ENCODE measurements at places on chromosomes 4 and X.

DNA sequence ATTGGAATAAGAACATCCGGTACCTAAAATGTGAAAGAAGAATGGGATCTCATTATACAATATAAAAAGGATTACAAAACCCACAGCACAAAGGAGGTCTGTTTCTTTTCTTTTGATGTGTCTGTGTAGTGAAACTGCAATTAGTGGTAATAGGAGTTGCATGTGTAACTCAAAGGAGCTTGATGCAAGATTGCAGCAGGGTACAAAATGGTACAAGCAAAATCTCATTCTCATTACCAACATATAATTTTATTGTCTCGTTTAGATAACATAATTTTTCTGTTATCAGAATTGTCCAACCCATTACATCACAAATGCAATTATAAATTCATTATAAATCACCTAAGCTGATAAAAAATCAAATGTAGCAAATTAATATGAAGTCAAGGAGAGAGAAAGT lies 47.1 kb upstream of the CCSER1 start:
- no peak for DNase-seq

- no peak for DNase-seq
Measured at GRCh38 chrX:94256396-94256795, 582.4 kb downstream of the FAM133A start.

DNA sequence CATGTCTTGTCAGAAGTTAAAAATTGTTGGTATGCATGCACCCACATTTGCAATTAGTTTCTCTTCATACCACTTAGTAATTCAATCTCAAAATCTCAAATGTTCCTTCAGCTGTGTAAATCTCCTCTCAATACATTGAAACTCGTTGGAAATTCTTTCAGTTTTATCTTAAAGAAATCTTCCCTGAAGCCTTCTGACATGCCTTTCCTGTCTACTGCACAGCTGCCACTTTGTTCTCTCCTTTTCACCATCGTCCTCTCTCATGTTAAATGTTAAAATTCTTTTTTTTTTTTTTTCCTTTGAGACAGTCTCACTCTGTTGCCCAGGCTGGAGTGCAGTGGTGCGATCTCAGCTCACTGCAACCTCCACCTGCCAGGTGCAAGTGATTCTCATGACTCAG lies 30.9 kb downstream of the MCUB start:
- no peak for DNase-seq

DNA sequence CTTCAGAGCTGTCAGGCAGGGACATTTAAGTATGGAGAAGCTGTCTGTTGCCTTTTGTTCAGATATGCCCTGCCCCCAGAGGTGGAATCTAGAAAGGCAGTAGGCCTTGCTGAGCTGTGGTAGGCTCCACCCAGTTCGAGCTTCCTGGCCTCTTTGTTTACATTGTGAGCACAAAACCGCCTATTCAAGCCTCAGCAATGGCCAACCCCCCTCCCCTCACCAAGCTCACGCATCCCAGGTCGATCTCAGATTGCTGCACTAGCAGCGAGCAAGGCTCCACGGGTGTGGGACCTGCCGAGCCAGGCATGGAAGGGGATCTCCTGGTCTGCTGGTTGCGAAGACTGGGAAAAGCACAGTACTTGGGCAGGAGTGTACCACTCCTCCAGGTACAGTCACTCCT lies 59.3 kb downstream of the ZNF674 start:
- DNase-seq = no peak

DNA sequence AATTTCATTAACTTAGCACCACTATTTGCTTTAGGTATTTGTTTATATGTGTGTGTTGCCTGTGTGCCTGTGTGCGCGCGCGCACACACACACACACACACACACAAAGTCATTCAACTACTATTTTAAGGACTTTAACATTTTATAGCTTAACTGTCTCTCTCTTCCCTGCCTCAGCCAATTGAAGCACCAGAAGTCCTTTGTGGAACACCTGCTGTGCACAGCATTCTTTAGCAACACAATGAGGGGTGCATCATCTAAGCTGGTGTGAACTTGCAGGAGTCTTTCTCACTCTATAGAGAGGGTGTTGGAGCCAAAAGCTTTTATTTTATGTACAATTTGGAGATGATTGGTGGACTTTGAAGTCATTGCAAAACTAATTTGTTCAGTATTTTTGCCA lies 31.3 kb downstream of the SLIT2 start:
- DNase-seq = no peak

DNA sequence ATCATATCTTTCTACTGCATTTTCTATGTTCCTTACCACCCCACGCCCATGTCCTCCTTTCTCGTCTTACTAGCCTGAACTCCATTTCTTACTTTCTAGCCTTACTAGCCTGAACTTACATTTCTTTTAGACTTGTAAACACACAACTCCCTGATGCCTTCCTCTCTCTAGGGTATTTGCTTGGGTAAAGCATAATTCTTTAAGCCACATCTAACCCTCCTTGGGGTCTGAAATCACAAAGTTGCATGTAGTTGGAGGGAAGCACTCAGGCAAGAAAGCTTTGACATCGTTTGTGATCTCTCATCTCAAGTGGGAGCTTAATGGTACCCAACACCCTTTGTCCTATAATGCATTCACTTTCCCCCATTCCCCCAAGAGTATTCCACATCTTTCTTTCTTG lies 124.4 kb downstream of the SPOCK3 start:
- DNase-seq = no peak

DNA sequence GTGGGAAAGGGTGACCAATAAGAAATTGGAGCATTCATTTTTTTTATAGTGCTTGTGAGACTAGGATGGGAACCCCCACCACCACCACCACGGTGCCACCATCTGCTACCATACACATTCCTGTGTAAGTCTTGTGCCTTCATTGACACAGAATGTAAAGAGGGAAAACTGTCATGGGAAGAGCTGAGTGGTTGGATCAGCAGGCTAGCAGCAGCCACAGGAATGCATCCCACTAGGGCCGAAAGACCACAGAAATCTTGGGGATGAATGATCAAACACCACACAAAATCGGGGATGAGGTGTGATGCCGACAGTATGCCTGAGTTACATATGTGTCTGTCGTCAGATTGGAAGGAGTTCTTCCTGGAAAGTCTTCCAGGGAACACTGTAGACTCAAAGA lies 69.2 kb downstream of the SRPX start:
- DNase-seq = peak; percentile 16

GRCh38 chrX:122552286-122552800 lies 631.7 kb upstream of the GRIA3 start:
- no peak for DNase-seq

- DNase-seq = no peak
Measured at GRCh38 chr4:124977045-124977444, 264.5 kb upstream of the ANKRD50 start.

DNA sequence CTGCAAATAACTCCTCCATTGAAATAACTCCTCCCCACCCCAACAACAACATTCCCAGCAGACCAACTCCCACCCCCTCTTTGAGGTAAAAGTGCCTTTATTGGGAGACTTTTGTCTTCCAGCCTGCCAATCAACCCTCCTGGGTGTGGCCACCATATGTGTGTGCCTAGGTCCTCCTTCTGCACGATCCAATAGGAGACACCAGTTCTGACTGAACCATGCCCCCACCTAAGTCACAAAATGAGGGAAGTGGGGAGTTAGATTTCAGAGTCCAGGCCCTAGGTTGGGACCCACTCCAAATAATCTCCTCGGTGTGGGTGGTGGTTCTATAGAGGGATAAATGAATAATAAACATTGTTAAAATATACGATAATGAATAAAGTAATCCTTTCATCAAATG lies 3.0 kb downstream of the PLP2 start:
- DNase-seq = no peak

DNA sequence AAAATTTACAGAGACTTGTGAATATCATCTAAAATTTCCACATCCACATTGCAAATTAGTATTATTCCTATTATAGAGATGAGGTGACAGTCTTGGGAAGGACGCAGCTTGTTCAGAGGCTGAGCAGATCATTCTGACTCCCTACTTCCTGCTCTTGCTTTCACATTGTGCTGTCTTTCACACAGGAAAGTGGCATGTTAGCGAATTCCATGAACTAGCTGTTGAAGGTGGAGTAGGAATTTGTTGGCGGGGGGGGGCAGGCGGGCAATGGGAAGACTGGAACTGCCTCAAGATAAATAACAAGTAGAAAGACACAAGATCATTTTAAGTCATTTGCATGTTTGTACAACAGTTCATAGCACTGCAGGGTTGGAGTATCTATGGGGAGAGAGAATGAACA lies 2.3 kb downstream of the PF4V1 start:
- no peak for DNase-seq

All from A172 (cell line).